ENCODE measurements at places on chromosomes 1 and 21.

GRCh38 chr1:209051570-209051969, 531.9 kb upstream of the CAMK1G start:
- DNase-seq = no peak

DNA sequence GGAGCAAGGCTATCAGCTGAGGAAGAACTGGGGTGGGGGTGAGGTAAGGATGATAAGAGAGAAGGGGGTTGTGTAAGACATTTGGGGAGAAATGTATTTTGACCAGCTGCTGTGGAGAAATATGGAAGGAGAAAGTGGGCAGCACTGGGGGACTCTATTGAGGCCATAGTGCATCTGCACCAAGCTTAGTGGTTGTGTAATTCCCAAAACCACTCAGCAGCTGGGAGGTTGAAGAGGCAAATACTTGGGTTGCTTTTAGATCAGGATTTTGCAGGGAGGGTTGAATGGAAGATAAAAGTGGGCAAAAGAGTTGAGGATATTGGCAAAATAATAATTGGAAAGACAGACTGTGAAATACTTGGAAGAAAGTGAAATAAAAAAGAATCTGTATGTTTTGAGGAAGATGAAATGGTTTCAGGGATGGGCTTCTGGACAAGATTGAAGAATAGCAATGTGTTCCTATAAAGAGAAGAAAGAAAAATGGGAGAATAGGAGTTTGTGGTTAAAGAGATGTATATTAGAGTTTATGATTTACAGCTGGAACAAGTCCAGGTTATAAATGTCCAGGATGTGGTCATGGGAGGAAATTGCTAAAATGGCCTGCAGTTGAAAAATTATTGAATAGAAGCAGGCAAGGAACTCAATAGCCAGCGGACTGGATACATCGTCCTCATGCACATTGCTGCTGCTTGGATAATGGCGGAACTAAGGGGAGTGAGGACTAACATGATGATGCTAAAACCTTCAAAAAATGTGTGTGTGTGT, 162.7 kb downstream of the DNM3 start:
- DNase-seq = no peak

DNA sequence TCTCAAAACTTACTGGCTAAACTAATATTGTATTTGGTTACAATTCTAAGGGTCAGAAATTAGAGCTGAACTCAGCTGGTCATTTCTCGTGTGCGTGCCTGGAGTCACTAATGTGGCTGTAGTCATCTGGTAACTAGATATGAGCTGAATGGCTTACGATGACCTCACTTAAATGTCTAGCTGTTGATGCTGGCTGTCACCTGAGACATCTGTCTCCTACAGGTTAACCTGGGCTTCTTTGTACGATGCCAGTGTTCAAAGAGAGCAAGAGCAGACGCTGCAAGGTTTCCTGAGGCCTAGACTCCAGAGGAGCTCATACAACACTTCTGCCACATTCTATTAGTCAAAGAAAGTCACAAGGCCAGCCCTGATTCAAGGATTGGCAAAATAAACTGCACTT, 17.1 kb upstream of the ALG6 start:
- DNase-seq = peak; percentile 35

GRCh38 chr1:31897526-31898100, 40.6 kb downstream of the PTP4A2 start:
- no peak for DNase-seq

- peak; percentile 72 for DNase-seq
These were observed 9.3 kb downstream of the ARL8A start for GRCh38 chr1:202135221-202135721.

DNA sequence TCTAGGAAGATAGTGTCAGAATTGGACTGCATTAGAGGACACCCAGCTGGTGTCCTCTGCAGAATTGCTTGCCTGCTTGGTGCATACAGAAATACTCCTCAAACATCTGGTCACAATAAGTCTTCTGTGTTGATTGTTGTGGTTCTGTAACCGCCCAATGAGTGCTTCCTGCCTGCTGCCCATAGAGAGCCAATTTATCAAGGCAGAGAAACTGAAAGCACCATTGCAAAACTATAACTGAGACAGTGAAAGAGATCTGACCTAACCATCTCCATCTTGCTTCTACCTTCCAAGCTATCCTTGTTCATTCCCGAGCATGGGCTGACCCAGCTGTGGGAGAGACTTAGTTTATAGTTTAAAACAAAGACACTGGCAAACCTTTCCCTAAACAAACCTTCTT, 462.4 kb upstream of the RGS18 start:
- no peak for DNase-seq

DNA sequence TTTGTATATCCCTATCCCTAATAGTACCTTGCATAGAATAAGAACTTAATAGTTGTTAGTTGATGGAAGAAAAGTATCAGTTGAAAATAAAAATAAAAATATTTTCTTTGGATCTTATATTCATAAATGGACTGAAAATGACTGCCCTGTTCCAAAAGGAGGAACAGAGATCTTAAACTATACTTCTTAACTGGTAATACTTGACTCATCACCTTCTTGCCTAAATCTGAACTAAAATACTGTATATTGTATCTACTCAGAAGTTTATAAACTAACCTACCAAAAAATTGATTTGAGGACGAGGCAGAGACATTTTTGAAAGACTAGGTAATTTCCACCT, 178.8 kb downstream of the SYT2 start:
- no peak for DNase-seq

- no peak for DNase-seq
These were observed 3.1 kb downstream of the LRP8 start for GRCh38 chr1:53324728-53325297.

GRCh38 chr1:218705391-218705790, 360.3 kb downstream of the TGFB2 start:
- DNase-seq = no peak

GRCh38 chr21:38989745-38990423, 184.2 kb downstream of the ETS2 start:
- DNase-seq = peak; percentile 87

GRCh38 chr1:869499-870244, 54.1 kb upstream of the SAMD11 start:
- no peak for DNase-seq

- no peak for DNase-seq
These were observed 28.2 kb downstream of the ZCCHC17 start for GRCh38 chr1:31324992-31325391.

DNA sequence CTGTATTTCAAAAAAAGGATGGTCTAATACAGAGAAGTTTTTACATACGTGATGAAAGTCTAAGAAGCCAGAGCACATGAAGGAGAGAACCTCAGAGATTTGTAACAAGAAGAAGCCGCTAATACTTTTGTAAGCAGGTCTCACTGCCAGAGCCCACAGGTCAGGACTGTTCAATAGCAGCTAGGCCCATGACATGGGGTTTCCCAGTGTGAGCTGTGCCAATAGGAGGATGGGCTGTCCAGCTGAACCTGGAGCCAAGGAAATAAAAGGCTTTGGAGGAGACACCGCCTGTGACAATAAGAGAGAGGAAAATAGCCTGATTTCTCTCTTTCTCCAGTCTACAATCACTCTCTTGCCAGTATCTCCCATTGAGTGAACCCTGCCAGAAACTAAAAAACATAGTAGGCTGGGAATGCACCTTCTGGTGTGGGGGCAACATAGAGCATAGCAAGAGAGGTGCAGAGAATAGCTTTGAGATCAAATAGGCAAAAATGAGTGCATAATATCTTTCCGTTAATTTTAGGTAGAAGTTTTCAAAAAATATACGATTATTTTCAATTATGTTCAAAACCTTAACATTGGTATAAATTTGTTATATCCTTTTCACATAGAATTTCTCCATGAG, 360.3 kb downstream of the NEGR1 start:
- DNase-seq = no peak

DNA sequence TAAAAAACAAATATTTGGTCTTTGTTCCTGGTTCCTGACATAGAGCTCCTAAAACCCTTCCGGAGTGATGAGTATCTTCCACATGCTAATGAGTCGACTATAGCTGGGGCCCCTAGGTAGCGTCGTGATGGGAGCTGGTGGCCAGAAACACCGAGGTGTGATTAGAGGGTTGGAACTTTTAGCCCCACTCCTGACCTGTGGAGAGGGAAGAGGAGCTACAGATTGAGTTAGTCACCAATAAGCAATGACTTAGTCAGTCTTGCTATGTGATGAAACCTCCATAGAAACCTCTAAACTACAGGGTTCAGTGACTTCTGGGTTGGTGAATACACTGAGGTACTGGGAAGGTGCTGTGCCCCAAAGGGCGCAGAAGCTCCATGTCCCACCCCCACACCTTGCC, 30.1 kb upstream of the PLD5 start:
- no peak for DNase-seq

DNA sequence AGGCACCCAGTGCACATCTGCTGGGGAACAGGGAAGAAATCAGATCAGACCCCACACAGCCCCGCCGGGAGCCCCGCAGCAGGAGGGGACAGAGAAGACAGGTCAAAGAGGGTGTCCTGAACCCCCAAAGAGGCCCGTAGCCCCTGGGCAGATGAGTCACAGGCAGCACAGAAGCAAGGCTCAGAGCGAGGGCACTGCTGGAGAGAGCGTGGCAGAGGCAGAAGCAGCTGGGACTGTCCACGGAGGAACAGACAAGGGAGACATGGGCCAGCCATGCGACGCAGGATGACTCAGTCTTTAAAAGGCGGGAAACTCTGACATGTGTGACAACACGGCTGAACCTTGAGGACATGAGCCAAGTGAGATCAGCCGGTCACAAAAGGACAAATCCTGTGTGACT, 14.5 kb upstream of the PRDM16 start:
- DNase-seq = no peak

DNA sequence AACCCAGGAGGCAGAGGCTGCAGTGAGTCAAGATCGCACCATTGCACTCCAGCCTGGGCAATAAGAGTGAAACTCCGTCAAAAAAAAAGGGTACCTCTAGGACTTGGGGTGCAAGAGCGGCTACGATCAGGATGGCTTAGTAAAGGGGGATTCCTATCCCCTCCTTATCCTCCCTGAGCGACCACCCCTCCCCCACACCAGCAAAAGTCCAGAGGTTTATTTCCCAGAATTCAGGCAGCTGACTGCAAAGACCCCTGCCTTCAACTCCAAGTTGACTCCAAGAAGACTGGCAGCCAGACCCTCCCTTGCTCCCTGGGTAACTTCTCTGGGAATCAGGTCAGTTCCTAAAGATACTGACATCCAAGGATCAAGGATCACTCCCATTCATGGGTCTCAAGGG, 12.4 kb upstream of the PRDM16 start:
- no peak for DNase-seq

- no peak for DNase-seq
These were observed 285.8 kb upstream of the NEGR1 start for GRCh38 chr1:72568113-72568512.
